KG1 (cell line): ENCODE measurements at places on chromosomes 16 and 17.
A peak's percentile ranks its signal among the peaks of the same experiment; 100 is the strongest.

DNA sequence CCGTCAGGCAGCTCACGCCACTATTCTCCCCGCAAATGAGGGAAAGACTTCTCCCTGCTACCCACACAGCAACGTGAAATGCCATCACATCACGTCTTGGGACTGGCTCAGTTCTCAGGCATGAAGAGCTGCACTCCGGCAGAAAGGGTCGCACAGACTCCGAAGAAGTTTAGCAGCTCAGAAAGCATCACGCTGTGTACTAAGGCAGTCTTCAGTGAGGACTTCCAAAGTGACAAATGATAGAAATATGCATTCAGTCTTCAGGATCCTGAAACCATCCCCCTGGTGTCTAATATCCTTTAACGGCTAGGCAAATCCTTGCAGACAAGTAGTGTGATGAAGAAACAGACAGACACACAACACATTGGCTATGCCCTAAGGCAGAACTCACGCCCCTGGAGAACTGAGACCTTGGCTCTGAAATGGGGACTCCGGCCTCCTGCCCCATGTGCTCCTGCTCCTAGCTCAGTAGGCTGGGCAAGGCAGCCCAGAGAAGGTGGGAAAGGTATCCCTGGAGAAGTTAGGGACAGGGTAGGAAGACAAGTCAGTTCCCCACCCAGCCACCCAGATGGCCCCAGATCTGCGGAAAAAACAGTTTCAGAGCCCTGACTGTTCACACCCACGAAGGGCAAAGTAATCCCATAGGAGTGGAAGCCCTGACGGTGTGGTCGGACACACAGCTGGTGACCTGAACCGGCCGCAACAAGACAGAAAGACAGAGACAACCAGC is 1.6 kb downstream of the XYLT1 start:
- DNase-seq, result no peak

DNA sequence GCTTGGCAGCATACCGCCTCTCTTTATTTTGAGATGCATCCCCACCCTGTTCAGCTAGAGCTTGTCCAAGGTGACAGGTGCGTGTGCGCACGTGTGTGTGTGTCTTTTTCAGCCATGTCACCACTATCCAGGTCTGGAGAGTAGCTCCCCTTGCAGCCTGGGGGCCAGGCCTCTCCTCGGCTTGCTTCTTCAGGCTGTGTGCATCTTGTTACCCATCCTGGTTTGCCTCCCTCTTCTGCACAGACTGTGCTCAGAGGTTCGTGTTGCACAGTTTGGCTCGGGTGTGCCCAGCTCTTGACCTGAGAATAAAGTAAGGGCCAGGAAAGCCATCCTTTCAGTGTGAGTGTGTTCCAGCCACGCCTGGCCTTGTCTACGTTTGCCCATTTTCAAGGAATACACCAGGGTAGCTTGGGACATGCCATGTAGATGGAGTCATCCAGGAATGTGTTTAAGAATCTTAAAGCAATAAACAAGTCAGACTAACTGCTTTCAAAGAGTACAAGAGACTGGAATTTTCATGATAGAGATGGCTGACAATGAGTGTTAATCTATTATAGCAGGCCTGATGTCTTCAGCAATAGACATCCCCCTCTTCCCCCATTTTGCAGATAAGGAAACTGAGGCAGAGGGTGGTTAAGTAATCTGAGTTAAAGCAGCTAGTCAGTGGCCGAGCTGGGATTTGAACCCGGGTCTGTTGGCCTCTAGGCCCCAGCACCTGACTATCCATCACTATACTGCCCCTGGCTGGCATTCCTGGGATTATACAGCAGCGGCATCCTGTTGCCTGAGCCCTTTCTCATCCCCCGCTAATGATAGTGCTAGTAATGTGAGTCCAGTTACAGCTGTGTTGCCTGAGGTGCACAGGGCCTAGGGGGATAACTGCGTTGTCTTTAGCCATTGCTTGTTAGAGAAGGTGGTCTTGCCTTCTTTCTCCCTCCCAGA is 77.9 kb downstream of the KSR1 start:
- no peak for DNase-seq

DNA sequence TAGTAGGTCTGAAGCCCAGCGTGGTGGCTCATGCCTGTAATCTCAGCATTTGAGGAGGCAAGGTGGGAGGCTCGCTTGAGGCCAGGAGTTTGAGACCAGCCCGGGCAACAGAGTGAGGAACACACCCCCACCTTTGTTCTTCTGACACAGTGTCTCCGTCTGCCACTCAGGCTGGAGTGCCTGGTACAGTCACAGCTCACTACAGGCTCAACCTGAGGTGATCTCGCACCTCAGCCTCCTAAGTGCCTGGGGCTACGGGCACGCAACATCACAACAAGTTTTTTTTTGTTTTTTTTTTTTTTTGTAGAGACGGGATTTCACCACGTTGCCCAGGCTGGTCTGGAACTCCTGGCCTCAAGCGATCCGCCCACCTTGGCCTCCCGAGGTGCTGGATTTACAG is 6.7 kb upstream of the TLCD3A start:
- no peak for DNase-seq

GRCh38 chr17:6567528-6568183 is 11.3 kb upstream of the PITPNM3 start:
- no peak for DNase-seq

DNA sequence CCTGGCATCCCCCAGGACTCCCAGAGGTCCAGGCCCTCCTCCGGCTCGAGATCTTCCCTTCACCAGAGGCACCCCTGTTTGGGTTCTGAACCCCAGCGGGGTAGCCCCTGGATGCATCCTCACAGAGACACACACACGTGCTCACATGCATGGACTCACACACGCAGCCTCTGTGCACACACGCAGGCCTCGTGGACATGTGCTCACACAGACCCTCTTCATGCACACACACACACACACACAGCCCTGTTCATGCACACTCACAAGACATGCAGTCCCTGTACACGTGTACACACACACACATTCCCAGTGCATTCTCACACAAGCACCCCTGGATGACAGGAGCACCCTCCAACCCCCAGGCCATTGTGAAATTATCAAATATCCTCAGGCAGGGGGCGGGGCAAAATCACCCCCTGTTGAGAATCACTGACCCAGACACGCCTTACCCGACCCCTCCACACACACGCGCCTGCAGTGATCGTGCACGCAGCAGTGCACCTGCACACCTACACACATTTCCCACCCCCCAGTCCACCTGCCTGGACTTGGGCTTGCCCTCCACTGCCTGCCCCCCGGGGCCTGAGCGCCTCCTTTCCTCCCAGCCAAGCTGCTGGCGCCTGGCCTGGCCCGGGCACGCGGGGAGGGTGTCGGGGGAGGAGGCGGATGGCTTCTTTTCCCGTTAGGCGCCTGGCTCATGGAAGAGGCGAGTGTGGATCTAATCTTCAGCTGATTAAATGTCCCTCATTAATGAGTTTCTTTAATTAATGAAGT is 62.6 kb downstream of the ENGASE start:
- DNase-seq, result no peak

GRCh38 chr17:43578699-43579565 is 32.8 kb upstream of the ETV4 start:
- no peak for DNase-seq

DNA sequence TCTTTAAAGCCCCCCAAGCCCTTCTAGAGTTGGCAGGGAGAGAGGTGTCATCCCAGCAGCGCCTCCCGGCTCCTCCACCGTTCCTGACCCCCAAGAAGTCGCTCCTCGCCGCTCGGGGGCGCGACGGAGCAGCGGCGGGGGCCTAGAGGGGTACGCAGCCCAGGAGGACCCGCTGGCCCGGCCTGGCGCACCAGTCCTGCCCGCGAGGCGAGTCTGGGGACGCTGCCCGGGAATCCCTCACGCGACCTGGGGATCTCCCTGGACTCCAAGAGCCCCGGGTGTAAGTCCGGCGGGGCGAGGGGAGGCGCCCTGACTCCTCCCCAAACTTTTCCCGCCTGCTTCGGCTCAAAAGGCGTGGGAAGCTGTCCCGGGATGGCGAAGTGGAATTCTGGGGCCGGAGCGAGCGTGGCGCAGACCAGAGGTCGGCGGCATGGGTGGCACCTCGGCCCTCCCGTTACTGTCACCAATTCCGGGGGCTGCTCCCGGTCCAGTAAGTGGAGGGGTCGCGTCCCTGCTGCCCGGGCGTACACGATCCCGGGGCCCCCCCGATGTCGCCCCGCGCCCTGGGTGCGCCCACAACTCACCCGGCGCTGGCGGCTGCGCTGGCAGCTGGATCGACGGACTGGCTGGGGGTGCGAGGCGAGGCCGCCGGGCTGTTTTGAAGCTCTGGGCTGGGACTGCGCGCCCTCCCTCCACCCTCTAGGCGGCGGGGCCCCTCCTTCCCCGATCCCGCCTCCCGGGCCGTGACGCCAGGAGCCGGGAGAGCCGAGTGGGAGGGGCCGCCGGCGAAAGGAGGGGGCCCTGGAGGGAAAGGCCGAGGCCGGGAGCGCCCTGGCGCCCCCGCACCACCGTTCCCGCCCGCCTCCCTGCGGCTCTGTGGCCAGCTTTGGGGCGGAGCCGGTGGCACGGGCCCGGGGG is at the start of gene EMP2:
TSS of gene EMP2 (minus strand) at position 634 of the 918 bp plus-strand sequence. CDS start 32,981 bp downstream, outside the sequence.
- no peak for DNase-seq

DNA sequence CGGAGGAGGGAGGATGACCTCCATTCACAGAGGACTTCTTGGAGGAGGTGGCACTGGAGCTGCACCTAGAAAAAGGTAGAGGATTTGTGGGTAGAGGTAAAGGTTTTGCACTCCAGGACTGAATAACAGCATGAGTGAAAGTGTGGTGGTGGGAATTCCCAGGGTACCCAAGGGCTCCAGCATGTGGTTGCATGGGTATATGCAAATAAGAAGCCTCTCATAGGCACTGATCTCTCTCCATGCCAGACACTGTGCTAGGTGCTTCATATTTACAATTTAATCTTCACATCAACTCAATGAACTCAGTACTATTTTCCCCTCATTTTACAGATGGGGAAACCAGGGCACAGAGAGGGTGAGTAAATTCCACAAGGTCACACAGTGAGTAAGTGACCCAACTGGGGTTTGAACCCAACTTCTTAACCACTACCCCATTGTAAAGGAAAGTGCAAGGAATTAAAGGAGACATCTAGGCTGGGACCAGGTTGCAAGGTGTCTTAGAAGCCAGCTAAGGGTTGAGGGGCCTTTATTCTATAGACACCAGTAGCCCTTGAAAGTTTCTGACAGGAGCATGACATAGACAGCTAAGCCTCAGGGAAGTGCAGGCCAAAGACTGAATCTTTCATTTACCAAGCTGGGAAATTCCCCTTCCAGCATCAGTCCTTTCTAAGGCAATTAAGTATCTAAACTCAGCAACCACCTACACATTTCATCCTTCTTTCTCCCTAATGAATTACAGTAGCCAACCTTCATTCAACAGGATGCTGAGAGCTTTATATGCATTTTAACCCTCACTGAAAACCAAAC is 21.3 kb downstream of the SCNN1B start:
- no peak for DNase-seq

GRCh38 chr16:56311208-56312027 is 113.9 kb downstream of the AMFR start:
- no peak for DNase-seq

DNA sequence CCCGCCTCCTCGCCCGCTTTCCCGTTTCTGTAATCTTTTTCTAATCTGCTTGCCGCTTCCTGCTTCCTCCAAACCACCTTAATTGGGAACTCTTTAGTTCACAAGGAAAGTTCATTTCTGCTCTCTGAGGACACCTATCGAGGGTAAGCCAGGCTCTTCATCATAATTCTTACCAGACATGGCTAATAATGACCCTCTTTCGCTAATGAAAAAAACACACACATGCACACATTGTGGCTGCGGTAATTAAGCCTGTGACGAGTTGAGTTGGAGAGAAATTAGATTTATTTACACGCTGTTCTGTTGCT is 100.6 kb downstream of the ZNF423 start:
- DNase-seq, result no peak

GRCh38 chr17:10420811-10421210 is 939 bp downstream of the MYH8 start:
- DNase-seq, result no peak

DNA sequence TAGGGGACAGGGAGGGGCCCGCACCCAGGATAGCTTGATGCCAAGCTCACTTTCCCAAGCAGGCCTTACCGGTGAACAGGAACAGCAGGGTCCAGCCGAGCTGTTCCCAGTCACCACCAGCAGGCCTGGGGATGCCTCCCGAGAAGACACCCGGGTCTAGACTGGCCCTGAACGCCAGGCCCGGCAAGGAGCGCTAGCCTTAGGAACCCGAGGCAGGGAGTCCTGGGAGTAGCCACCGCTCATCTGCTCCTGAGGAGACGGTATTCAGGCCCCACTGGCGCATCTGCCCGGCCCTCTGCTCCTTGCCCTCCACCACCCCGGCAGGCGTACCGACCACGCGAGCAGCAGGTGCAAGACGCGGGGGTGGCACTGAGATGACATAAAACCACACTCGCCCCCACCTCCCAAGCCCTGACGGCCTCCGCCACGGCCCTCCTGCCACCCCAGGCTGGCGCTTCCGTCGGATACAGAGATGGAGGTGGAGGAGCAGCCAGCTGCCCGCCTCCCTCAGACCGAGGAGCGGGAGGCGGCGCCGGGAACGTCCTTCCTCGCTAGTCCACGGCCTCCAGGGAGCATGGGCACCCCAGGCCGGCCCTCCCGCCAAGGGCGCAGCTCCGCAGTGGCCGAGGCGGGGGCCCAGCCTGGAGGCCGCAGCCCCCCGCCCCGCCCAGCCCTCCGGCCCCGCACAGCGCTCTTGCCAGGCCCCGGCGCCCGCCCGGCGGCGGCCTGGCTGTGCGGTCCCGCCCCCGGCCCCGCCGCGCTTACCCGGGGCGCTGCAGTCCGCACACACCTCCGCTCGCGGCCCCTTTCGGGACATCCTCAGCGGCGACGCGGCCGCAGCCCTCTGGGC is 661 bp downstream of the GIT1 start:
- no peak for DNase-seq

- no peak for DNase-seq
These were observed 7.4 kb upstream of the ABR start for GRCh38 chr17:1186923-1187771.

DNA sequence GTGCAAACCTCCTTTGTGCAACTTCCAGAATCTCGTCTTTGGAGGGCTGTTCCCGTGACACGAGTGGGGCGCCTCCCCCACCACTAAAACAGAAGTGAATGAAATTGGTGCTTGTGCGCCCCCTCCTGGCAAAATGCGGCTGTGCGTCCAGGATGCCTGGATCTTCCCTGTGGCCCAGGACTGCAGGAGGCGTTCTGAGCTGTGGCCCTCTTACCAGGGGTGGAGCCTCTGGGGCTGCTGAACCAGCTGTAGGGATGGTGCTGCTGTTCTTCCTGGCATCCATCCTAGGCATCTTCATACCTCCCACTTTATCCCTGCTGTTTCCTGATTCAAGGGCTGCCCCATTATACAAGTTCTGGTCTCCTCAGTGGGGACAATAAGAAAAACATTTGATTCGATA is 18.5 kb upstream of the NAGLU start:
- peak; percentile 73 for DNase-seq

DNA sequence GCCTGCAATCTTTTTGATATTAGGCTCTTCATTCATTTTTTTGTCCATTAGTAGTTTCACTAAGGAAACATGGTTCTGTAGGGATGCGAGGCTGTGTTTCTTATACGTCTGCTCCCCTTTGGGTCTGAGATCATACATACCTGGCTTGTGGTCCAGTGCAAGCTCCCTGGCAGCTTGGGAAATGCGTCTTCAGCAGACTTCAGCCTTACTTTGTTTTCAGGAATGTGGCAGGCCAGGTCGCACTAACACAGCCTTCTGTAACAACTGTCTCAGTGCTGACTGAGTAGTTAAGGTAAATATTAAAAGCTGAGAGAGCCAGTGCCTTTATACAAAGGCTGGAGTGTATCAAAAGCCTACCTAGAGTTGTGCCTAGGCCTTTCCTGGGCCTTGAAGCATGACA is 970.5 kb upstream of the EEF2KMT start:
- DNase-seq, result no peak
